ENCODE measurements at places on chromosomes 5 and 9.

- no peak for DNase-seq
Observed at GRCh38 chr5:65102371-65102975, 333.7 kb downstream of the CWC27 start.

- peak; percentile 71 for DNase-seq
Observed at GRCh38 chr5:32144378-32145207, 29.5 kb downstream of the GOLPH3 start.

DNA sequence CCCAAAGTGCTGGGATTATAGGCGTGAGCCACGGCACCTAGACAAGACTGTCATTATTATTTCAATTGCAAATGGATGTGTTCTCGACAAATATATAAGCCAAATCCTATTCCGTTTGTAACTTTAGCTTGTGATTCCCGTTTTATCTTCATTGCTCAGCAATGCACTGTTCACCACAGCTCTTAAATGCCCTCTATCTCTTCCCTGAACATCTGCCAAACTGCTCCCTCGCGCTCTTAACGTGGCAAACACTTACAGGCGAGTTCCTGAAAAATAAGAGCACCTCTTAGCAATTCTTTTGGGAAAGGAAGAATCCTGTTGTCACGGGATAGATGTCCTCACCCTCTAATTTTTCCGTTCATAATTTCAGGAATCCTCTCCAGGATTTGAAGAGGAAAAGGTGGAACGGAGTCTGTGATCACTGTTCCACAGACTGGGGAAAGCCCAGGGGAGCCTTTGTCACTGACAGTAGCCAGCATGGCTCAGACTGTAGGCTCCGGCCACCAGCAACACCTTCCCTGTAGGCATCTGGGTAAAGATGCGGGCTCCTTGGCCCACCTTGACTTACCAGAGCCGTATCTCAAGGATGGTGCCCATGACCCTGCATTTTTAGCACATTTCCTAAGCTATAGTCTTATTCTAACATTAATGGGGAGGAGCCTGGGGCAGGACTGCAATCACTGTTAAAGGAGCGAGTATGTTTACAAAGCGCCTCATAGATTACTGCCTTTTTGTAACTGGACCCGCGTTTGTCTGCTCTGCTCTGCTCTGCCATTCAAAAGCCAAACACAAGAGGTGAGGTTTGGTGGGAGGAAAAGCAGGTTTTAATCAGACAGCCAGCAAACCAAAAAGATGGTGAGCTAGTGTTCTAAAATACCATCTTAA is 20.2 kb upstream of the GNPDA1 start:
- DNase-seq: no peak

- no peak for DNase-seq
Observed at GRCh38 chr5:179170606-179171005, 110.4 kb downstream of the ZNF354C start.

DNA sequence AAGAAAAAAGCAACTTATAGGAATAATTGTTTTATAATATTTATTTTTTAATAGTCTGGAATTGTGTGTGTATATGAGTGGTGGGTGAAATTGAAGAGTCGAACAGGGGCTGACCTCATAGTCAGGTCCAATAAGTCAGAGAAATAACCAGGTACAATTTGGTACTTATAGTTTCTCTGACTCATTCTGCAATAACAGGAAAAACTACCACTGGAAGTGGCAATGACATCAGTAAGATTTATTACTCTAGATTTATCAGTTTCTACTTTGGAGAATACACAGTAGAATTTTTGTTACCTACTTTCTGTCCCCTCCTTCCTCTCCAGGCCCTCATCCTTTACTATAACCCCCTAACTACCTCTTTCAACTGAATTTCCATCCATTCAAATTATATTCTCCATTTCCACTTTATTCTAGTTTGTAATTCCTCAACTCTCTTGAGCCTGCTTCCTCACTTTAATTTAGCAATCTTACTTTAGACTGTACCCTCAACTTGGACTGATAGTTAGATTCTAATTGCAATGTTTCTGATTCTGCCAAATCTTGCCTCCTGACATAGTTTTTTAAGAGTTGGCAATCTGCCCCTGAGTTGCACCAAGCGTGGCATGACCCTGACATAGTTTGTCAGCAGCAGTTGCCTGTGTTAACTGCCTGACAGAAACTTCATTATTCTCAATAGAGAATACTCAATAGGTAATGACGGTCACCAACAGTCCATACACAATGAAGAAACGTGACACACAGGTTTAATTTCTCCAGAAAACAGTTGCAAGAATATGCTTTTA is 475.3 kb upstream of the RIOK2 start:
- DNase-seq: peak; percentile 52

DNA sequence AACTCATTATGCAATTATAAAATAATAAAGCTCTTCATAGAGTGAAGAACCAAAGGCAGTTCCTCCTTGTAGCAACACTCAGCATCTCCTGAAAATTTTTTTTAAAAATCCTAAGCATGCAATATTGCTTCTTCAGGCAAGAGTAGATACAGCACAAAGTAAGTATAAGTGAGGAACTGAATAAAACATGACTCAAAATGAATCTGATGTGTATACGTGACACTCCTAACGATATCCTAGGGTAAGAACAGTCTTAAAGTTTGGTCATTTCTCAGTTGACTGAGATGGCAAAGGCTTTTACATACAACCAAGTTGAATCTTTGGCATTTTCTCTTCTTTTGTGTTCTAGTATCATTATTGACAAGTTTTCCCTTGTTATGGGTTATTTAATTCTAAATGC is 41.1 kb upstream of the AOPEP start:
- DNase-seq: no peak

GRCh38 chr9:126421567-126422428 is 95.2 kb downstream of the MVB12B start:
- no peak for DNase-seq

DNA sequence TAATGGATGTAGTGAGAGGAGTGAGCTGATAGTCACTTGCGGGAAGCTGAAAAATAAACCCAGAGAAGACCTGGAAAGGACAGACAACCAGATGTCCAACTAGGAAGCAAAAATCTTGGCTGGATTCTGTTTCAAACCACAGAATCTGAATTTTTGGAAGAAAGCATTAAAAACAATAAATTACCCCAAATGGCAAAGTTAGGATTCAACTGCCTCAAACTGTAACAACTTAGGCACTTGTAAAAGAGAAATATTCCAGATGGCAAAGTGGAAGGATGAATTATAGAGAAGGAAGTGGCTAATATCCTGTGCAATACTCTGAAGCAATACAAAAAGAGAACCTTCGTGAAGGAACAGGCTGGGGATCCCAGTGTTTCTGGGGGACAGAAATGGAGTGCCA is 46.8 kb upstream of the SLIT3 start:
- no peak for DNase-seq

- DNase-seq: no peak
Observed at GRCh38 chr9:87216036-87216435, 268.7 kb upstream of the GAS1 start.

DNA sequence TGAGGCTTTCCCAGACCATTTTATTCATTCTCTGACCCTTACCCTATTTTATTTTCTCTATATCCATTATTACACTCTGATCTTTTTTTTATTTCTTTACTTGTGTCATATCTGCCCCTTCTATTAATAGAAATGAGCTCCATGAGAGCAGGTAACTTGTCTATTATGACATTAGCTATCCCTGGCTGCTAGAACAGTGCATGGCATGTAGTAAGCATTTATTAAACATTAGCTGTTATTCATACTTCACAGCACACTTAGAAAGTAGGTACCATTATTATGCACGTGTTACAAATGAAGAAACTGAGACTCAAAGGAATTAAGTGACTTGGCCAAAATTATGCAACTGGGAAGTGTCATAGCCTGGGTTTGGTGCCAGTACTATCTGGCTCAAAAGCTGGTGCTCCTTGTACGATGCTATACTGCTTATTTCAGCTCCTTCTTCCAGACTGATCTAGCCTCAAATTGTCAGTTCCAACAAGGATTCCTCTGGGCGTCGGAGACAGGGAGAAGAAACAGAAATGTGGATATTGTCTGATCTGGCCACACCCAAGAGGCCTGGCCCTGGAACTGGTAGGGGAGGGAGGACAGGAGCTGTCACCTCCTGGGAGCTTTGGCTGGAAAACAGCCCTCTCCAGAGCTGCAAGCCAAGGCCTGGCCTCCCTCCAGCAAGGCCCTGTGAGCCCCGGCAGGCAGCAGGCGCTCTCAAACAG is 10.8 kb upstream of the NIPAL4 start:
- no peak for DNase-seq

DNA sequence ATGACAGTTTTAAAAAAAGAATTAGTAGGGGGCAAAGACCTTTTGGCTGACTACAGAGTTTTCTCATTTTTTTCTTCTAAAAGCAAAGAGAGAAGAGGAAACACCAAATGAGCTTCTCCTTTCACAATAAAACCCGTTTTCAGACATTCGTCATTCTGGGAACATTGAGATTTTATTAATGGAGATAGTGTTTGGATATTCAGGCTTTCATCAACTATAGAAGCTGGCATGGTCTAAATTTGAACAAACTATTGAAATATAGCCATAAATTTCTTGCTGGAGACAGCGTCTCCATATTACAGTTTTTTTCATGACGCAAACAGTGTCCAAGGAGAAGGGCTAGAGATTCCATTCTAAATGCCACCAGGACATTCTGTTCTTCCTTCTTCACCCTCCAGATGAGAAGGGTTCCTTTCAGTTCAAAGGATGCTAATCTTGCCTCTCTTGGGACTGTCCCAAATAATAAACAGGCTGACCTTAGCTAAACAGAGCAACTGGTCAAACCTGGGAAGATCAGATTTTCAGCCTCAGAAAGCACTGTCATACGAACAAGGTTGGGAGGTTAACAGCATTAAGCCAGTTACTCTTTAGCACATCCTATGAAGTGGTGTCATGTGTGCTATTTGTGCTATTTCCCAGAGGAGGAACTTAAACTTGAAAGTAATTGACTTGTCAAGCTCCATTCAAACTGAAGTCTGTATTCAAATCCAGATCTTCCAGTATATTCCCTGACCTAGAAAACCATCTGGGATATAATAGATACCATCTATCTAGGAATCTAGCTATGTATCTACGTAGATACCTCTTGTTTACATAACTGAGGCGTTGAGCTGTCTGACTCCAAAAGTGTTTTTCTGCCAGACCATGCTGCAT is 125.6 kb downstream of the LPAR1 start:
- DNase-seq: no peak

- no peak for DNase-seq
Observed at GRCh38 chr9:99881769-99882168, 24.7 kb upstream of the STX17 start.

DNA sequence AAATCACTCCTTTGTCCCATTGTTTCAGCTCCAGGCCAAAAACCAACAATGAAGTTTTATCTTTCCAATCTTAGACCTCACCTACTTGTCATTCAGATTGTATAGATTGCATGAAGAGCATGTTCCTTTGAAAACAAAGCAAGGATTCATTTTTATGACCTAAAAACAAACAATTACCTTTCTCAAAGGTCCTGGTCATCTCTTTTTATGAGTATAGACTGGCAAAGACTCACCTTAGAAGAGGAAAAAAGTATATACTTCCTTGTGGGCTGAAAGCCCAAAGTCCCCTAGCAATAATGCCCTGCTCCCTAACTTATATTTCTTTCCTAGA is 28.4 kb upstream of the TLE1 start:
- no peak for DNase-seq

- peak; percentile 51 for DNase-seq
Observed at GRCh38 chr5:112417931-112418658, 982 bp downstream of the EPB41L4A start.

DNA sequence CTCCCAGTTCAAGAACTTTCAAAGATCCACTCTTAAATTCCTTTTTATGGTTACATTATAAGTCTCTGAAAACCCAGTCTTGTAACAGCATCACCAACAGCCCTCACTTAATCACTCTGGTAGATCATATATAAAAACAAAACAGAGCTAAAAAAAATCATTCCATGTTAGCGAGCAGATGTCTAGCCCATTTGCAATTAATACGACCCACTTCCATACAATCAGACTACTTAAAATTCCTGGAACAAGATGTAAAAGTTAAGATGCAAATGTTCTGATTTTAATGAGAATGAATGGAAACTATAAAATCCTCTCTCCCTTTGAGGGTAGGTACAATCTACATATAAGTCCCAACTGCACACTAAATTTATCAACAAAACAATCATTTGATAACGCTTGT is 167.0 kb downstream of the MED27 start:
- DNase-seq: no peak

DNA sequence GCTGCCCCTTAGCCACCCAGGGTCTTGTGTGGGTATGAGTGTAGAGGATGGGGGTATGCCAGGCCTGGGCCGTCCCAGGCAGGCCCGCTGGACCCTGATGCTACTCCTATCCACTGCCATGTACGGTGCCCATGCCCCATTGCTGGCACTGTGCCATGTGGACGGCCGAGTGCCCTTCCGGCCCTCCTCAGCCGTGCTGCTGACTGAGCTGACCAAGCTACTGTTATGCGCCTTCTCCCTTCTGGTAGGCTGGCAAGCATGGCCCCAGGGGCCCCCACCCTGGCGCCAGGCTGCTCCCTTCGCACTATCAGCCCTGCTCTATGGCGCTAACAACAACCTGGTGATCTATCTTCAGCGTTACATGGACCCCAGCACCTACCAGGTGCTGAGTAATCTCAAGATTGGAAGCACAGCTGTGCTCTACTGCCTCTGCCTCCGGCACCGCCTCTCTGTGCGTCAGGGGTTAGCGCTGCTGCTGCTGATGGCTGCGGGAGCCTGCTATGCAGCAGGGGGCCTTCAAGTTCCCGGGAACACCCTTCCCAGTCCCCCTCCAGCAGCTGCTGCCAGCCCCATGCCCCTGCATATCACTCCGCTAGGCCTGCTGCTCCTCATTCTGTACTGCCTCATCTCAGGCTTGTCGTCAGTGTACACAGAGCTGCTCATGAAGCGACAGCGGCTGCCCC is 2.6 kb downstream of the SLC35A4 start:
- no peak for DNase-seq

DNA sequence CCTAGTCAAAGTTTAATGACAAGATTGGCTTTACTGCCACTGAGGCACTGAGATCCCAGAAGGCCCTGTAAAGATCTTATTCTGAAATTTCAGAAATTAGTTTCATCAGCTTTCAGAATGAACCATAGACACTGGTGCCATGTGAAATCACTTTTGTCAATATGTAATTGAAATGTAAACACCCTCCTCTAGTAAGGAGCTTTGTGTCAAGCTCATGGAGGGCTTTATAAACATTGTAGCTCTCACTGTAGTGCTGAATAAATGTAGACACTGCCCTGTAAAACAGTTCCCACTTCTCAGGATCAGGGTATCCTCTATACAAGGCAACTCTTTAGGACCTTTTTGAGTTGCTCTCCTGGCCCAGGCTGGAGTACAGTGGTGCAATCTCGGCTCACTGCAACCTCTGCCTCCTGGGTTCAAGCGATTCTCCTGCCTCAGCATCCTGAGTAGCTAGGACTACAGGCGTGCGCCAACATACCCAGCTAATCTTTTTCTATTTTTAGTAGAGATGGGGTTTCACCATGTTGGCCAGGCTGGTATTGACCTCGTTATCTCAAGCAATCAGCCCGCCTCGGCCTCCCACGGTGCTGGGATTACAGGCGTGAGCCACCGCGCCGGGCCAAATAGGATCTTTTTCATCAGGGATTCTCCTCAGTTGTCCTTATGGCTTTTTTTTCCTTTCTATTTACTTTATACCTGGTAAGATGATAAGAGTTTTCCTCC is 1823.9 kb upstream of the CDH9 start:
- no peak for DNase-seq

- peak; percentile 75 for DNase-seq
Observed at GRCh38 chr9:128494108-128494745, 10.3 kb upstream of the GLE1 start.

Data from left lobe of liver (tissue), 2 donors.